ENCODE measurements at places on chromosomes 4 and X.

DNA sequence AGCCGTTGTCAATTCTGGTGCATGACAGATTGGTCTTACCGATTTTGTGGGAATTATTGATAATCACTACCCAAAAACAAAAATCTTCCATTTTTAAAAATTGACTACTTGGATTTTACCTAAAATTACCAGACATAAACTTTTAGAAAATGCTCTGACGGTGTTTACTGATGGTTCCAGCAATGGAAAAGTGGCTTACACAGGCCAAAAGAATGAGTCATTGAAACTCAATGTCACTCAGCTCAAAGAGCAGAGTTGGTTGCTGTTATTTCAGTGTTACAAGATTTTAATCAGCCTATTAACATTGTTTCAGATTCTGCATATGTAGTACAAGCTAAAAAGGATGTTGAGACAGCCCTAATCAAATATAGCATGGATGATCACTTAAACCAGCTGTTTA lies 23.0 kb upstream of the UGT2B17 start:
- DNase-seq: no peak

DNA sequence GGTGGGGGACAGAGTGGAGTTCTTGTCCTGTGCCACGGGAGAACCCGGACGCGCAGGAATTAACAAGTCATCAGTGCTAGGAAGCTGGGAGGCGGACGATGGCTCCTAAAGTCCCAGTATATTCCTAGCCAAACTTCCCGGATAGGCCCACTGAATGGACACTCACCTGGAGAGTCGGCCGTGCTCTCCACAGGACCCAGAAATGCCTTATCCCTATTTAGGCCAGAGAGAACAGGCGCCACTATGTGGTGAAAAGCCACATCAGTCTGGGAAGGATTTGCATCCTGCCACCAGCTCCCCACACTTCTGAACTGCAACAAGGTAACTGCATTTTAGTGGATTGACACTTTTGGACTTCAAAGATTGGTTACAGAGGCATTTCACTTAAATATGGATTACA lies 1.1 kb downstream of the CFAP299 start:
- DNase-seq: peak; percentile 53

GRCh38 chr4:68651932-68652331 lies 18.5 kb downstream of the UGT2B15 start:
- no peak for DNase-seq

DNA sequence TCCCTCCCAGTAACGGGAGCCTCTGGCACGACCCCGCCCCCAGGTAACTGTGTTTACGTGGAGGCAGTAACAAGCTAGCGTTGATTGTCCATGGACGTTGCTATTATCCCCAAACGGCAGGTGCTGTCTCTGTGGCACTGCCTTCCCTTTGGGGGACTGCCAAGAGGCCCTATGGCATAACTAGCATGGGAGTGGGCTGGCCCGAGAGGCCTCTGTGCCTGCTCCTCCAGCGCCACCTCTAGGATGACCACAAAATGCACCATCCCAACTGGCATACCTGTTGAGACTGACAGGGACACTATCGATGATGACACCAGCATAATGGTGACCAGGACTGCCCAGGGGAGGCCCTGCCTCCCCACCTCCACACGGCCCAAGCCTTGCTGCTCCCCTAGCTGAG lies 1.5 kb downstream of the SRPK3 start:
- no peak for DNase-seq

DNA sequence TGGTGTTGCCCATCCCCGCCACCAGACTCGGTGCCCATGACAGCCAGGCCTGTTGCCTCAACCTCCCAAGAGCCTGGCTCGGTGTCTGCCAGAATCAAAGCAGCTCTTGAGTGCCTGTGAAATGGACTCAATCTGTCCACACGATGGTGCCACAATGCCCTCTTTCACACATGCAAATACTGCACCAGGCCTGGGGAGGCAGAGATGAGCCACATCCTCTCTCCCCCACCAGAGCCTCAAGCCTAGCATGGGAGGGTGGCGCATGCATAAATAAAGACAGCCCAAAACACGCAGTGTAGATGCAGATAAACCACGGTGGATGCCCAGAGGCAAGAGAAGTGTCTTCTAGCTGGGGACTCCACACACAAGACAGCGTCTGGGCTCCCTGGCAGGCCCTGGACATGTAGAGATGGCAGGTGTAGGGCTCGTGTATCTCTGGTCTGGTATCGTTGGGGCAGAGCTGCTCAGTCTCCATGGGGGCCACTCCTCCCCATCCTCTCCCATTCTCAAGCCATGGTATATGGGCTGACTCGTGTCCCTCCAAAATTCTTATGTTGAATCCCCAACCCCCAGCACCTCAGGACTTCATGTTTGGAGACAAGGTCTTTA lies 65.6 kb downstream of the JAKMIP1 start:
- DNase-seq: no peak

Measured in left lobe of liver (tissue), 2 donors.